Astrocyte of the spinal cord (primary cell): ENCODE measurements at places on chromosomes 1 and 21.

GRCh38 chr21:42479582-42479981, 16.4 kb downstream of the RSPH1 start:
- no peak for DNase-seq

DNA sequence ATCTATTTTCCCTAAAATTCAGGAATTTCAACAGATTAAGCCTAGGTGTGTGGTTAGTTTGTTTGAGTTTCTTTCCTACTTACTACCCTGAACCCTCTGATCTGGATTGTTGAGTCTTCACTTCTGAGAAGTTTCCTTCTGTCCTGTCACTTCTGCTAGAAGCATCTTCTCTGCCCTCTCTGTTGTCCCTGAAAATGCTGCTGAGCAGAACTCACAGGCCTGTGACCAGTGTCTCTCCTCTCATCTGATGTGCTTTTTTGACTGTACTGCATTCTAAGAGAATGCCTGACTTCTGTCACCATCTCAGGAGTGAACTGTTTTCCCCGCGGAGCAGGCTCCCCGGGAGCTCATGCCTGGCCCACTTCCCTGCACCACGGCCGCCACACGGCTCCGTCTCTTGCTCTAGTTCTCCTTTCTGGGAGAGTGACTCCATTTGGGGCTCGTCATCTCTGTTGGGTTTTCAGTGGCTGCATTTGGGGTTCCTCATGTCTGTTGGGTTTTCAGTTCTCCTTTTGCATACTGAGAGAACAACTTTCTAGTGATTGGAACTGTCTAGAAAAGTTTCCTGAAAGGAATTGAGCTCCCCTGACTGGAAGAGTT, 77.9 kb downstream of the POFUT2 start:
- DNase-seq, result no peak

DNA sequence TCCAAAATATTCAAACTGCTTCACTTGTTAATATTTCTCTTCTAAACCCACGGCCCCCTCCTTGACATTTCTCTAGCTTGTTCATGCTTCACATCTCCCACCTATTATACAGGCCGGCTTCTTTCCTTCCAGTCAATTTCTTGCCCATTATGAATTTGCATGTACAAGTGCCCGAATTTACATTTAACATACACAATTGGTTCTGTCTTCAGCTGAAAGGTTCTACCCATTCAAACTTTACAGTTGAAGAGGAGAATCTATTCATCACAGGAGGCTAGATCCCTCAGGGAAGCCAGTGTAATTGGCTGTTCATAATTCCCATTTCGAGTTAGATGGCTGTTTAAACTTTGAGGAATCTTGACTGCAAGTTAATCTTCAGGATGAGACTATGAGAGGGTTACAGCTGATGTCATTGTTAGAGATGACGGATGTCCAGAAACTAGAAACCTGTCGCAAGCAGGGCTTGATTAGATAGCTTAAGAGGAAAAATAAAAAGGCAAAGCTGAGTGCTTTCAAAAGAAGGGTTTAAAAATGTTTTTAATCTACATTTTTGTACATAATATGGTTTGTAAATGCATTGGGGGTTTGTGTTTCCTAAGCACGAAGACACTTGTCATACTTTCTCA, 157.0 kb downstream of the ADSS2 start:
- DNase-seq, result no peak

DNA sequence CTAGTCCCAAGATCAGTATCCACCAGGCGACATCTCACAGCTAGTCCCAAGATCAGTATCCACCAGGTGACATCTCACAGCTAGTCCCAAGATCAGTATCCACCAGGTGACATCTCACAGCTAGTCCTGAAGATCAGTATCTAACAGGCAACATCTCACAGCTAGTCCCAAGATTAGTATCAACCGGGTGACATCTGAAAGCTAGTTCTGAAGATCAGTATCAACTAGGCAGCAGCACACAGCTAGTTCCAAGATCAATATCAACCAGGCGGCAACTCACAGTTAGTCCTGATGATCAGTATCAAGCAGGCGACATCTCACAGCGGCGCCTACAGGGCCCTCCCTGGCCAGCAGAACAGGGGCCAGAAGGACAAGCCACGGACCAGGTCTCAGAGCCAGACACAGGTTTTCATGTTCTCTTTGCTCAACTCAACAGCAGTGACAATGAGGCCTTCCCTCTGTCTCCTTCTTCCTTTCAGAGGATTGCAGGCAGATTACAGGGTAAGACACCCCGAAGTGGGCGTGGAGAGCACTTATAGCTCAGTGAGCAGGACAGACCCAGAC, 32.5 kb downstream of the NPHP4 start:
- no peak for DNase-seq

DNA sequence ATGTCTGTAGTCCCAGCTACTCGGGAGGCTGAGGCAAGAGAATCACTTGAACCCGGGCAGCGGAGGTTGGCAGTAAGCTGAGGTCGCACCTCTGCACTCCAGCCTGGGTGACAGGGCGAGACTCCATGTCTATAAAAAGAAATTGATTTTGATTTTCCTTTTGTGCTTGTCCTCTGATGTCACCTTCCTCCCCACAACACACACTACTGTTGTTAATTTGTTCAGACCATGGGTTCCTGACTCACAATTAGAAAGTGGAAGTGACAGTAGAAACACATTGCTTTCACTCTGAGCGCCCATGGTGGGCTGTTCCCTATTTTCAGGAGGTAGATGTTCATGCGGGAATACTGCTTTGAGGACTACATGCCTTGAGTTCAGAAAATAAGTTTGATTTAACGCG, 165.5 kb upstream of the KCNJ6 start:
- no peak for DNase-seq

DNA sequence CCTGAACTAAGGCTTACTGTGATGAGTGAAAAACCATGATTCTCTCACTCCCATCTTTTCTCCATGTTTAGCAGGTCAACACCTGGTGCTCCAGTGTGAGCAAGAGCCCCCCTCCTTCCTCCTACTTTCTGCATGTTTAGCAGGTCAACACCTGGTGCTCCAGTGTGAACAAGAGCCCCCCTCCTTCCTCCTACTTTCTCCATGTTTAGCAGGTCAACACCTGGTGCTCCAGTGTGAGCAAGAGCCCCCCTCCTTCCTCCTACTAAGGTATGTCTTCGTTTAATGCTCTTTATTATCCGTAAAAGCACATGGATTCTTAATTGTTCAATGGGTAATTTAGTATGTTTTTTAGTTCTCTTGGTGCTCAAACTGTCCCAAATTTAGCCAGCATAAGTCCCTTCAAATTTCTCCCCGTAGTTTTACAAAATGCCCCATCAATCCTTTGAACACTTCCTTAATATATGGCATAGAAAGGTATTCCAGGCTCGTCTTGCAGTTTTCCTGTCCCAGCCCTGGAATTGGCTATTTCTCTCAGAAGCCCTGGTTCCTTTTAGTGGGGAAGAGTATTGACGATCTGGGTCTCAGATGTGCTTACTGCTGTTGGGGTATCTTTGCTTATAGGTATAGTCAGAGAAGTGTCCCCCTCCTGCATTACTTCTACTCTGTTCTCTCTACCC, 760.8 kb upstream of the TPTE start:
- no peak for DNase-seq

DNA sequence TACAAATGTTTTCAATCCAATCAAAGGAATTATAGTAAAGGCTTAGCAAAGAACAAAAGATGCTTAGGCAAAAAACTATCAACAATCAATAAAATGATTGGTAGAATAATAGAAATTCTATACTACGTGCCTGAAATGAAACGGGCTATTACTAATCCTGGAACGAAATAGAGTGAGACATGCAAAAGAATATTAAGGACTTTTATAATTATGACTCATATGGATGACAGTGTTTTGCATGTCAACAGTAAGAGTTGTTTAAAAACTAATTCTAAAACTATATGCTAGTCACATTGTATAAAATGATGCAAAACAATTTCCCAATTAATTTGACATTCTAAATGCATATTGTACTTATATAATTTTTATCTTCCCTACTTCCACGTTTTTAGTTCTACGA, 35.6 kb downstream of the LRRIQ3 start:
- DNase-seq, result no peak

DNA sequence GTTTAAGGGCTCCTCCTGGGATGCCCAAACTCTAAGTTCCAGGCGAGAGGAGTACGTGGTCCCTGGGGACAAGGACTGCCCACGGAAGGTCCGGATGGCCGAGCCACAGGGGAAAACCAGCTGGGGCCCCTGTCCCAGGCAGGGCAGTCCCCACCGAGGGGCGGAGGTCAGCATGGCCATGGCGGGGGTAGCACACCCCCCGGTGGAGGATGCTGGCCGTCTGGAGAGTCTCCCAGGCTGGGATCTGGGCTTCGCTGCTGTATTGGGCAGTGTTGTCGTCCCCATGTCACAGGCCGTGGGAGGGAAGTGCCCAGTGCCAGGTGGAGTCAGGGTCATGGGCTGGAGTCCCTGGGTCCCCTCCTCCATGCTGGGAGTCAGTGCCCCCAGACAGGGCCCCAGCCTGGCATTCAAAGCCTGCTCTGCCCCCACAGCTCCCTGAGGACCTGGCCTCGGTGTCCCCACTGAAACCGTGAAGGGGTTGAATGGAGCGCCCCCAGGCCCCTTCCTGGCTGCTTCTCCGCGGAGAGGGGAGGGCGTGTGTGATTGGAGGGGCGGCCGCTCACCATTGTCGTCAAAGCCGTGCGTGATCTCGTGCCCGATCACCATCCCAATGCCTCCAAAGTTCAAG, 6.8 kb downstream of the PRXL2B start:
- DNase-seq, result no peak

DNA sequence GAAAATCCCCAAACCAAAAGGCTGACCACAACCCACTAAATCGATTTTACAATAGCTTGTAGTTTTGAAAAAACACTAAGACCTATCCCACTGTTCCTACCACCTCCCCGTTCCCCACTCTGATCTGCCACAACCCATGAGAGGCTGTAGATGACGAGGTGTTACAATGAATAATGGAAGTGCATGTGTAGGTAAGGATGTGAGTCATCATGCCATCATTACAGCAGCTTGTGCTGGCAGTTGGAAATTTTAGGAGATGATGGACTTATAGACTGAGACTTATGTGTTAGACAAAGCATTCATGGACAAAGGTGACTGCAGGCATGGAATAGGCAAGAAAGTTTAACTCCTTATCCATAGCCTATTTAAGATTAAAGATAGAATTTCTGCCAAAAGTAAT, 184.7 kb upstream of the CACYBP start:
- DNase-seq, result peak; percentile 48

GRCh38 chr1:213484333-213484732, 433.3 kb downstream of the RPS6KC1 start:
- DNase-seq, result no peak

- DNase-seq, result no peak
Measured at GRCh38 chr1:248802454-248802853, 23.3 kb downstream of the SH3BP5L start.

- no peak for DNase-seq
Measured at GRCh38 chr21:34651642-34652041, 17.2 kb upstream of the CLIC6 start.

DNA sequence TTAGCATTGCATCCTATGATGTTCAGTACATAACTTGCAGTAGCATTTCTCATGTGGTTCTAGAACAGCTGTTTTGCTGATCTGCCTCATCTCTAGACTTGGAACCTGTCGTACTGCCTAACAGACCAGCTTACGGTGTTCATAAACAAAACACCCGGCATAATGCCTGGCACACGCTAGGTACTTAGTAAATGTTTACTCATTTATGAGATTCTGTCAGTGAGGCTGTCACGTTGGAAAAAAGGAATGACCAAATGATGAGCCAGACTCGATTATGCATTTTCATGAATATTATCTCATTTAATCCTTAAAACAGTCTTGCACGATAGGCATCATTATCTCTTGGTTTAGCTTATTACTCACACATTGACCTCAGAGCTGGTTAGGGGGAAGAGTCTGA, 46.4 kb downstream of the CACHD1 start:
- no peak for DNase-seq

DNA sequence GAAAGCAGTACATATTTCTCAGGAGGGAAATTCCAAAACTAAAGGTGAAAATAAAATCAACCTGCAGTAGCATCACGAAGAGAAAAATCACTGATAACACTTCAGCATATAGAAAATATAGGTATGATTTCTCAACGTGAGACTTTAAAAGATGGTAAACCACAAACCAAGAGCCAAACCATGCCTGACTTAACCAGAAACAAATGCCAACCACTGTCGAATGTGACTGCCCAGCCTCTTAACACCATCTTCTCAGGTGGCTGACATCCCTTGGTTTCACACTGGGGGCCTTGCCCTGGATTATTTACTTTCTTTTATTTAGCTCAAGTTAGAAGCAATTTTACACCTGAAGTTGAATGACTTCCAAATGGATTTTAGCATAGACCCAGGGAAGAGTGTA, 10.1 kb downstream of the HMGCS2 start:
- no peak for DNase-seq

DNA sequence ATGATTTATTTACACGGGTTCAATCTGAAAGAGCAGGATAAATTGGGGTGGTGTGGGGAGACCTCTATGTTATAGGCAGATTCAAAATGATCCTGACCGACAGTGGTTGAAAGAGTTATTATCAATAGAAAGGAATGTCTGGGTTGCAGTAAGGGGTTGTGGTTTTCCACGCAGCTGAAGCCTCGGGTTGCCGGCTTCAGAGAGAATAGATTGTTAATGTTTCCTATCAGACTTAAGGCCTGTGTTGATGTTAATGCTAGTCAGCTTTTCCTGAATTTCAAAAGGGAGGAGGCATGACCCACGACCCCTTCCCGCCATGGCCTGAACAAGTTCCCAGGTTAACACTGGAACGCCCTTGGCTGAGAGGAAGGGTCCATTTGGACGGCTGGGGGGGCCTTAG, 2.2 kb upstream of the UBE2J2 start:
- DNase-seq, result no peak

GRCh38 chr1:246306415-246307037, 200.6 kb downstream of the SMYD3 start:
- DNase-seq, result no peak

DNA sequence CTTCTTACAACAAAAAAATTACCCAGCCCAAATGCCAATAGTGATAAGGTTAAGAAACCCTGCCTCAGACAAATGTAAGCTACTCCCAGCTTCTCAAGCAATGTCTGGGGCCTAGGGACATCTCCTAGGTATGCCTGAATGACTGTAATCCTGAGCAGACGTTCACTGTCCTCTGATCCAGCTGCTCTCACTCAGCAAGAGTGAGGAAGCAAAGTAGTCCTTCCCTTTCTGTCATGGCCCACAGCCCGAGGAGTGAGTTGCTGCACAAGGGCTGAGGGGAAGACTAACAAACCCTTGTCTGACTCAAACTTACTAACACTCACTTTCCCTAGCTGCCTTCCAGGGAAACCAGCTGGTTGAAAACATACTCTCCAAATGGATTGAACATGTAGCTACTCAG, 124.9 kb upstream of the TNFSF4 start:
- DNase-seq, result peak; percentile 71

- no peak for DNase-seq
Measured at GRCh38 chr21:38950435-38951094, 144.8 kb downstream of the ETS2 start.

DNA sequence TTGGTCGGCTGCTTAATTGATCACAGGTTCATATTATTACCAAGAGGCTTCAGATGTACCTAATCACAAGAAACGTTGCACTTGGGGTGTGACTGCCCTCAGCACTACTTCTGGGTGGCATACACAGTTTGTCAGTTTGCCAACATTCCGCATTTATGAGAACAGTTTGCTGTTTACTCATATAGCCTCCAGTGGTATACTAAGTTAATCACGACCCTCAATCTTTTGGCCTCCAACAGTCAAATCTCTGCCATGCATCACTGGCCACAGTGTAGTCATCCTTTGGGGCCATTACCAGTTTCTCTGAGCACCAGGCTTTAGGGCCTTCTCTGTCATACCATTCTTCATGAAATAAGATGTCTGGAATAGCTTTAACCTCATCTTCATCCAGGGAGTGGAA, 62.8 kb upstream of the BCL9 start:
- no peak for DNase-seq
